ENCODE measurements at places on chromosomes 1 and 21.

GRCh38 chr21:31287201-31287600, 56.9 kb downstream of the TIAM1 start:
- no peak for DNase-seq

DNA sequence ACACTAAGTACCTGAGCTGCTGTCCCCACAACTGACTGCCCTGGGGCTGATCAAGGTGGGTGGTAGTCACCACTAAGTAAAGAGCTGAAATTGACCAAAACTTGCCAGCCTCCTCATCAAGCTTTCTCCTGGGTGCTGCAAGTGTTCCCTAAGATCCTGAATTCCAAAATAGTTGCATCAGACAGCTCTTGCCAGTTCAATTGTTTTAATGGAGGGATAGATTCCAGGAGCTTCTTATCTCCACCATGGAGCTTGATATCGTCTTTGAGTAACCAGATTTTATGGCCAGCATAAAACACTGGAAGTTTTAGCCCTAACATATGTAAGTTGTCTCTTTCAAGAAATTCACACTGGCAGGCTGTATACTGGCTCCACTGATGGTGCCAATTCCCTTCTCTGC, 90.3 kb downstream of the NID1 start:
- DNase-seq: no peak

GRCh38 chr21:42461185-42461520, 34.9 kb downstream of the RSPH1 start:
- DNase-seq: no peak

- DNase-seq: no peak
Observed at GRCh38 chr1:229585338-229585737, 26.8 kb upstream of the ABCB10 start.

GRCh38 chr1:6414443-6414844, 5.3 kb downstream of the HES2 start:
- DNase-seq: no peak

DNA sequence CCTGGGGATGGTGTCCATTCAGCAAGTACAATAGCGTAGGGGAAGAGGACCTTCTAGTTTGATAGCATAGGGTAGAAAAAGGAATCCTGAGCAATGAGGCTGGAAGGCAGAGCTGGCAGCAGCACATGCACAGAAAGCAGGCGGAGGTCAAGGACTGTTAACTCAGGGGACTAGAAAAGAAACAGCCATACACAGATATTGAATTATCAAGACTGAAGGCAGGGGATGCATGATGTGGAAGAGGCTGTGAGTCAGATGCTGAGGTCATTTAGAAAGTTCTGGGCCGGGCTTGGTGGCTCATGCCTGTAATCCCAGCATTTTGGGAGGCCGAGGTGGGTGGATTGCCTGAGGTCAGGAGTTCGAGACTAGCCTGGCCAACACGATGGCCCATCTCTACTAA, 65.6 kb downstream of the OPTC start:
- no peak for DNase-seq

DNA sequence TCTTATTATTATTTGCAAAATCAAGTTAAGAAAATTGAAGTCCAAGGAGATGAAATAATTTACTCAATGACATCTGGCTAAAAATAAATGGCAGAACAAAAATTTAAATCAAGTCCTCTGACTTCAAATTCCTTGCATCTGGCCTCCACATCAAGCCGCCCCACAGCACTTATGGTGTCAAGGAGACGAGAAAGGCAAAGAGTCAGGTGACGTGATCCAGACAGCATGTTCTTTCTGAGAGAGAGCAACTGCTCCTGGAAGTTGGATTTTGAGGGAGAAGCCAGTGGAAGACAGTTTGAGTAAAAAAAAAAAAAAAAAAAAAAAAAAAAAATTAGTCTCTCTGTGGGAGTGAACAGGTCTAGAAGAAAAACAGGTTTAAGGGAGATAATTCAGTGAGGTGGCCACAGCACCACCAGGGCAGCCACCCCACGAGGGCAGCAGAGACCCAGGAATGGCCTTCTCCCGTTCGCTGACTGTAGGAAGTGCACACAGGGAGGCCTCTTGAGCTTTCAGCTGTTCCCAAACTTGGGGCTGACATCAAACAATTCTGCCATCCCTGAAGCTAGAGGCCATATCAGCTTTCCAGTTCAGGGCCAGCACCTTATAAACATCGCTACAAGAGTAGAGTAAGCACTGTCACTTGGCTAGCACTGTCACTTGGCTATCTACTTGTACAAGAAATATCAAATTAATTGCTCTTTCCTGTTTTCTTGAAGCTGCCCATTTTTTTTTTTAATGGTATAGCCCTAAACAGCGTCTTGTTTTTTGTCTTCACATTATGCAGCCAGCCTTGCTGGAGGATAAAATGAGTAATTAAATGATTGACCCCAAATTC, 7.8 kb downstream of the C1orf162 start:
- peak; percentile 12 for DNase-seq

GRCh38 chr1:164641353-164641730, 82.4 kb downstream of the PBX1 start:
- no peak for DNase-seq

GRCh38 chr1:164760569-164760968, 201.6 kb downstream of the PBX1 start:
- no peak for DNase-seq

- no peak for DNase-seq
Observed at GRCh38 chr1:248783367-248783766, 27.8 kb upstream of the LYPD8 start.

- DNase-seq: no peak
Observed at GRCh38 chr1:47948126-47948525, 49.1 kb downstream of the TRABD2B start.

DNA sequence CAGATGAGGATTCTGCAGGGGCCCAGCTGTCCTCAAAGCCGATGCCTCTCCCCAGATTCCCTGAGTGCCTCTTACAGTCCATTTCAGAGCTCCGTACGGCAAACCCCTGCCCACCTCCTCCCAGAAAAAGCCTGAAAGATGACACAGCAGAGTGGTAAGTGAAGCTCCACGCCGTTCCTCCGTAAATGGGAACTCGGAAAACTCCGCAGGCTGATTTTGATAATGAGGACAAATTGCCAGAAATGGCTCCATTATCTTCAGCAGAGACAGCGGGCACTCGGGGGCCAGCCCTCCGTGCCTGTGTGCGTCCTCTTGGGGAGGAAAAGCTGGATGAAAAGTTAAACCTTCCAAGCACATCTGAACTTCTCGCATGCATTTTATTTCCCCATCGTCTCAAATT, 81.1 kb downstream of the NPHP4 start:
- DNase-seq: no peak

- DNase-seq: no peak
Observed at GRCh38 chr1:234277161-234277868, 95.9 kb upstream of the COA6 start.

GRCh38 chr1:15656464-15656863, 27.7 kb upstream of the PLEKHM2 start:
- no peak for DNase-seq

- no peak for DNase-seq
Observed at GRCh38 chr1:30151826-30152225, 571.6 kb downstream of the MATN1 start.

DNA sequence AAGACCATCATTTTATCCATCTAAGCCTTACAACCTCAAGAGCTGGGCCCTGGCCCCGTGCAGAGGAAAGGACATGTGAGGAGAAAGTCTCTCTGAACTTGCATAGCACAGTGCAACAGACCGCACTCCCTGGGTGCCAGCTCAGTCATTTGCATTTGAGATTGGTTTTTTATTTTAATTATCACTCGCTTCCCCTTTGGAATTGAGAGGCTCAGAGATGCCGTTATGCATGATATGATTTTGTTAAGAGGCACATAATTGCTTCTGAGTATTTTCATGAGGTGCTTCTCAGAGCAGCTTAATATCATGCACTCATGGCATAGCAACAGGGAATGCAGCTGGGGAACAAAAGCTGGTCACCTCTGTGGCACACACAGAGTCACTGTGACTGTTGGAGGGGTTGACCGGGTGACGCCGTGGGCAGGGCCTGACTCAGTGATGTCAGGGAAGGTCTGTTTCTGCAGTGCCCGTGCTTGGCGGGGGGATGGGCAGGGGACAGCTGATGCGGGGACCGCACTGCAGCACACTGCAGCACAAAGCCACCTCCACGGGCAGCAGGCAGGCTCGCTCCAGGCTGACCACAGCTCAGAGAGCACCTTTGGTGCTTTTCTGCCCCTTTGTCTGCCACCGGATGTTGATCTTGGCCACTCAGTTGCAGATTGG, 43.2 kb upstream of the VAMP3 start:
- DNase-seq: no peak

GRCh38 chr1:201499795-201500669, 6.9 kb downstream of the CSRP1 start:
- no peak for DNase-seq

All from COR-L47 (cell line).